ENCODE measurements at places on chromosomes 3 and 15.

DNA sequence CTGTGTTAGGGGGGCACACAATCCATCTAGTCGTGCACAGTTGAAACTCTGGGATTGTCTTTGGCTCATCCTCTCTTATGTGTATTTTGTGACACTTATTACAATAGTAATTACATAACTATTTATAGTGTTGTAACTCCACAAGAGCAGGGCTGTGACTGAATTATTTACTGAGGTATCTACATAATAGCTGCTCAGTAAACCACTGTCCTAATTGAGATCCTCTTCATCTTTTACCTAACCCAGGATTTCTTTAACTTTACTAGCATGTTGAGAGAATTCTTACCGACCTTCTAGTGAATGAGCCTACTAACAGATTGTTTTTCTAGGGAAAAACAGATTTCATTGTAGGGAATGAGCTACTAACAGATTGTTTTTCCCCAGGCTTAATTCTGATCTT is 11.1 kb downstream of the KLHL18 start:
- H3K4me1 ChIP-seq = peaks cover 26% of the 10 kb centered on the region
- no peaks in the 10 kb centered on the region for H3K27me3 ChIP-seq
- no peak for DNase-seq

GRCh38 chr15:82709421-82710207 is at the start of gene AP3B2:
AP3B2 (minus strand) TSS chr15:82709875; CDS start chr15:82709706, 169 bp downstream.
- H3K4me1 ChIP-seq = no peaks in the 10 kb centered on the region
- H3K27me3 ChIP-seq = peaks cover 7% of the 10 kb centered on the region
- no peaks in the 10 kb centered on the region for H3K36me3 ChIP-seq
- H3K4me3 ChIP-seq = peak within 1 kb of the TSS; percentile 54
- peak; percentile 75 for DNase-seq
- no peak within 1 kb of the TSS for H3K27ac ChIP-seq

GRCh38 chr3:47432673-47433072 is 43.1 kb downstream of the SCAP start:
- H3K4me3 ChIP-seq = no peak overlapping the region
- H3K36me3 ChIP-seq = peaks cover 19% of the 10 kb centered on the region
- H3K4me1 ChIP-seq = peaks cover 10% of the 10 kb centered on the region
- no peak overlapping the region for H3K27ac ChIP-seq
- no peak for DNase-seq

DNA sequence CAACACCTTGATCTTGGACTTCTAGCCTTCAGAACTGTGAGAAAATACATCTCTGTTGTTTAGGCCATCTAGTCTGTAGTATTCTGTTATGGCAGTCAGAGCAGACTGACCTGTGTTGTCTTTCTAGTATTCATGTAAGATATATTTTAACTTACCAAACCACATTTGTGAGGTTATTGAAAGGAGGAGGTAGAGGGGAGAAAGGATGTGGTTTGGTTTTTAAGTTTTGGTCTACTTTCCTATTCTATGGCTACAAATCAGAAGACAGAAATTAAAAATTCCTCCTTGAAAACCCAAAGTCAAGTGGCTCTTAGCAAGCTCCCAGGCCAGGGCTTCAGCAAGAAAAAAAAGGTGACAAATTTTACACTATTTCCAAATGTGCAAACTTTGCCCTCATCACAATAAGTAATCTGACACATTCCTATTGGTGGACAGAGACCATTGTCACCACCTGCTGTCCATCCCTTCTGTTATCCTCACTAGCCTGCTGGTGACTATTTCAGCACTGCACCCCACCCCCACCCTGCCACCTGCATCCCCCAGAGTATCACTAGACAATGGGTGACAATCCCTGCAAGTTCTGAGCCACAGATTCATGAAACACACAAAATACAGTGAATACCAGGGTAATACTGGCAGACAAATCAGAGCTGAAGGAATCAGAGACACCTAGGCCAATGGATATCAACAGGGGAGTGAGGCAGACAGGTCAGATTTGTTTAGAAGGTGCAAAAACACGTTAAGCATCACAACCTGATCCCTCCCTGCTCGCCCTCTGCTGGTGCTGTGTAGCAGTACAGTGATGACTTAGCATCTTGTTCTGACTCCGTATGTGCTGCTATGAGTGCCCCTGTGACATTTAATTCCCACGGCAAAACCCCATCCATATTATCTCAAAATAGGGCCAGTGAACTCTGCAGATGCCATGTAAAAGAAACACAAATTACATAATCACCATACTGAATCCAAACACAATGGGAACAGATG is 79.0 kb upstream of the DCLK3 start:
- no peaks in the 10 kb centered on the region for H3K27me3 ChIP-seq
- peak overlapping the region; percentile 65 for H3K27ac ChIP-seq
- peaks cover 79% of the 10 kb centered on the region for H3K36me3 ChIP-seq
- no peak overlapping the region for H3K4me3 ChIP-seq
- peak; percentile 81 for DNase-seq
- peaks cover 36% of the 10 kb centered on the region for H3K4me1 ChIP-seq

- DNase-seq = peak; percentile 58
- peak overlapping the region; percentile 85 for H3K27ac ChIP-seq
- H3K36me3 ChIP-seq = peaks cover 2% of the 10 kb centered on the region
Observed at GRCh38 chr3:138082085-138082991, 33.1 kb downstream of the DZIP1L start.

GRCh38 chr3:182516597-182517336 is 276.5 kb upstream of the ATP11B start:
- no peak for DNase-seq
- H3K27me3 ChIP-seq = peaks cover 2% of the 10 kb centered on the region
- H3K4me3 ChIP-seq = no peak overlapping the region
- H3K36me3 ChIP-seq = no peaks in the 10 kb centered on the region

GRCh38 chr3:167032267-167032876 is 347.7 kb downstream of the ZBBX start:
- no peaks in the 10 kb centered on the region for H3K4me1 ChIP-seq
- H3K36me3 ChIP-seq = no peaks in the 10 kb centered on the region
- H3K27me3 ChIP-seq = no peaks in the 10 kb centered on the region
- H3K4me3 ChIP-seq = no peak overlapping the region
- no peak overlapping the region for H3K27ac ChIP-seq
- no peak for DNase-seq

DNA sequence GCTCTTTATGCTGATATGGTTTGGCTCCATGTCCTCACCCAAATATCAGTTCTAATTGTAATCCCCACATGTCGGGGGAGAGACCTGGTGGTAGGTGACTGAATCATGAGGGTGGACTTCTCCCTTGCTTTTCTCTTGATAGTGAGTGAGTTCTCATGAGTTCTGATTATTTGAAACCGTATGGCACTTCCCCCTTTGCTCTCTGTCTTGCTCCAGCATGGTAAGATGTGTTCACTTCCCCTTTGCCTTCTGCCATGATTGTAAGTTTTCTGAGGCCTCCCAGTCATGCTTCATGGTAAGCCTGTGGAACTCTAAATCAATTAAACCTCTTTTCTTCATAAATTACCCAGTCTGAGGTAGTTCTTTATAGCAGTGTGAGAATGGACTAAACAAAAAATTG is 107.6 kb downstream of the IMPG2 start:
- H3K4me1 ChIP-seq = no peaks in the 10 kb centered on the region
- H3K4me3 ChIP-seq = no peak overlapping the region
- H3K27me3 ChIP-seq = peaks cover 6% of the 10 kb centered on the region

DNA sequence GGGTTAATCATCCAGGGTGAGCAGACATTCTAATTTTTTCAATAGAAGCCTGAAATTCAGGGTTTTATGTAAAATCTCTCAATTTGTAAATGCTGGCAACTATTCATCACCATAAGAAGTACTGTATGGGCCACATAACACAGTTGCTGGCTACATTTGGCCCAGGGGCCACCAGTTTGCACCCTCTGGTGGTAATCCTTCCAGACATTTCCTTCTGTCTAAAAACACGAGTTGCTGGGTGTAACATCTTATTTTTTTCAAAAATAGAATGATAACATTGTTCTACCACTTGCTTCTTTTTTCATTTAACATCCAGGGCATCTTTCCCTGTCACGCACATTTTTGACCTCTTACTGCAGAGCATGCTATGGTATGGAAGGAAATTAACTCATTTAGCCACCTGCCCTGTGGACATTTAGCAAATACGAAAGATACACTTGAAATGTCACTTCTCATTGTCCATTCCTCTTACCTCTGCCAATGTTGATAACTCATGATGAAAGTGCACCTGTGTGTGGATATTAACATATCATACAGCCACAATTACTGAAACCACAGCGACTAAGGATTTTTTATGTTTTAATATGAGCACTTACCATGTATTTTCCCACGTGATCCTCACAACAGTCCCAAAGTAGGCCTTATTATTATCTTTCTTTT is 117.5 kb upstream of the ARHGEF3 start:
- H3K4me3 ChIP-seq = peak overlapping the region; percentile 96
- peaks cover 78% of the 10 kb centered on the region for H3K4me1 ChIP-seq
- no peaks in the 10 kb centered on the region for H3K27me3 ChIP-seq
- peak; percentile 52 for DNase-seq
- H3K27ac ChIP-seq = peak overlapping the region; percentile 100
- H3K36me3 ChIP-seq = peaks cover 9% of the 10 kb centered on the region

GRCh38 chr3:134535186-134535970 is 49.5 kb downstream of the CEP63 start:
- H3K27ac ChIP-seq = no peak overlapping the region
- no peaks in the 10 kb centered on the region for H3K27me3 ChIP-seq
- no peak for DNase-seq
- no peaks in the 10 kb centered on the region for H3K4me1 ChIP-seq

- DNase-seq = no peak
- H3K27ac ChIP-seq = peak overlapping the region; percentile 38
Observed at GRCh38 chr3:112090887-112091586, 4.8 kb downstream of the C3orf52 start.

- H3K4me1 ChIP-seq = peaks cover 1% of the 10 kb centered on the region
- no peak overlapping the region for H3K27ac ChIP-seq
- peaks cover 15% of the 10 kb centered on the region for H3K27me3 ChIP-seq
- H3K36me3 ChIP-seq = peaks cover 2% of the 10 kb centered on the region
Observed at GRCh38 chr3:65352951-65353350, 665.2 kb upstream of the ADAMTS9 start.

- no peaks in the 10 kb centered on the region for H3K27me3 ChIP-seq
- H3K4me1 ChIP-seq = peaks cover 7% of the 10 kb centered on the region
- H3K27ac ChIP-seq = no peak overlapping the region
Observed at GRCh38 chr15:36782681-36783080, 203.3 kb downstream of the CDIN1 start.

- no peaks in the 10 kb centered on the region for H3K4me1 ChIP-seq
- no peaks in the 10 kb centered on the region for H3K36me3 ChIP-seq
- H3K4me3 ChIP-seq = no peak overlapping the region
- no peak for DNase-seq
Observed at GRCh38 chr3:81105789-81106488, 655.5 kb downstream of the GBE1 start.

- H3K27ac ChIP-seq = no peak overlapping the region
- H3K27me3 ChIP-seq = no peaks in the 10 kb centered on the region
- no peak for DNase-seq
- no peak overlapping the region for H3K4me3 ChIP-seq
Observed at GRCh38 chr3:115958526-115958925, 335.2 kb downstream of the GAP43 start.

GRCh38 chr3:20832963-20833362 is 647.0 kb upstream of the SGO1 start:
- no peaks in the 10 kb centered on the region for H3K27me3 ChIP-seq
- H3K36me3 ChIP-seq = no peaks in the 10 kb centered on the region
- no peaks in the 10 kb centered on the region for H3K4me1 ChIP-seq
- DNase-seq = no peak

DNA sequence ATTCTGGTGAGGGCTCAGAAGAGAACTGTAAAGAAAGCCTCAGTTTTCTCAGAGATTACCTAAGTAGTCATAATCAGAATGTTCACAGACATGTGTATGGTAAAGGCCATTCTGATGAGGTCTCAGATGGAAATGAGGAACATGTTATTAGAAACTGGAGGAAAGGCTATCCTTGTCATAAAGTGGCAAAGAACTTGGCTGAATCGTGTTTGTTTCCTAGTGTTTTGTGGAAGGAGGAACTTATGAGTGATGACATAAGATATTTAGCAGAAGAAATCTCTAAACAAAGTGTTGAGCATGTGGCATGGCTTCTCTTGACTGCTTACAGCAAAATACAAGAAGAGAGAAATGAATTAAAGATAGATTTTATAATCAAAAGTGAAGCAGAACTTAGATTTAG is 12.8 kb upstream of the KLHL40 start:
- H3K27me3 ChIP-seq = peaks cover 3% of the 10 kb centered on the region
- no peak overlapping the region for H3K4me3 ChIP-seq
- no peaks in the 10 kb centered on the region for H3K4me1 ChIP-seq

DNA sequence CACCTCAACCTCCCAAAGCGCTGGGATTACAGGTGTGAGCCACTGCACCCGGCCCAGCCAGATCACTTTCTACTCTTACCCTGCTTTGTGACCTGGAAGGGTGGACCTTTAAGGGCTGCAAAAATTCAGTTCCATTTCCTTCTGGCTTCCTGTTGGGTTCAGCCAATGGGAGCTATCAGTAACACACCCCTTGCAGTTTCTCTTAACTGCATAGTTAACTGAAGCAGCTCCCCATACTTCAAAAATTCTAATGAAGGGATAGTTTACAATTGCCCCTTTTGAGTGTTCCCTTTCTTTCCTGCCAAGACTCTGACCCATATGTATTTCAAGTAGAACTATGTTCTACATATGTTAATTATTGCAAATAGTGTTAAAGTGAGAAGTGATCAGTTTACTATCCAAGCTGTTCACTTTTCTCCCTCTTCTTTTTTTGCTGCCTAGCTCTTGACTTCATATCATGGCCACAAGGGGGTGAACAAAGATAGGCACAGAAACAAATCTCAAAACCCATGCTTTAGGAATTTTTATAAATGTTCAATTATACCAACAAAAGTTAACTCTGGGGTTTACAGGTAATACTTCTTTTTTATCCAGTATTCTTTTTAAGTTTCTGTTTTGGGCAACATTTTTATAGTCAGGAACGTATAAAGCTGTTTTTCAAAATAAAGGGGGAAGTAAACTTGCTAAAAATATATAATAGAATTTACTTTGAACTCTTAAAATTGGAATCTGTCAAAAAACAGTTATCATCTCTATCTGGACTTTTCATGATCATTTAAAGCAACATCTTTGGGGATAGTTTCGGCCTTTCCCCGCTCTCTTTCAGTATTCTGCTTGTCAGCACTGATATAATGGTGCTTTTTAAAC is 8.1 kb downstream of the PGBD4 start:
- H3K4me3 ChIP-seq = no peak overlapping the region
- DNase-seq = no peak
- H3K27ac ChIP-seq = no peak overlapping the region
- H3K36me3 ChIP-seq = peaks cover 3% of the 10 kb centered on the region
- H3K27me3 ChIP-seq = peaks cover 3% of the 10 kb centered on the region
- H3K4me1 ChIP-seq = peaks cover 3% of the 10 kb centered on the region

DNA sequence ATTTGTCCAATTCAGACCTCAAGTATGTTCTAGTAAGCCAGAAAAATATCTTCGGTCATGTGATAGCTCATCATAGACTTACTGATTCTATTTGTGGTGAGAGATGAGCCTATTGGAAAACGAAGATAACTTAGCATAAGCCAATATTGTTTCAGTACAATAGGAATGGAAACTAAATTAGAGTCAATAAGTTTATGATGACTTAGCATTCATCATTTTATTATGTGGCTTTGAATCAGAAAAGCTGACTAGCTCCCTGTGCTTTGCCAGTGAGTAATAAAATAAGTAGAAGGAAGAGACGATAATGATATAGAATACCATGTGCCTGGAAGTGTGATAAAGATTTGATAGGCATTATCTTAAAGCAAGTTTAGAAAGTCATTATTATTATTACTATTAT is 605.6 kb downstream of the AGBL1 start:
- DNase-seq = no peak
- no peak overlapping the region for H3K27ac ChIP-seq
- H3K4me1 ChIP-seq = no peaks in the 10 kb centered on the region
- H3K27me3 ChIP-seq = no peaks in the 10 kb centered on the region
- no peaks in the 10 kb centered on the region for H3K36me3 ChIP-seq

All from activated CD8-positive, alpha-beta memory T cell treated with anti-CD3 and anti-CD28 coated beads, Interleukin-2, amount 10 ng/mL, durations not matched to agents 7 days and 5 days (primary cell).